Choroid plexus epithelial cell (primary cell): ENCODE measurements at places on chromosomes 5 and 9.

GRCh38 chr9:98329281-98329680 lies 73.8 kb upstream of the TBC1D2 start:
- DNase-seq, result no peak

DNA sequence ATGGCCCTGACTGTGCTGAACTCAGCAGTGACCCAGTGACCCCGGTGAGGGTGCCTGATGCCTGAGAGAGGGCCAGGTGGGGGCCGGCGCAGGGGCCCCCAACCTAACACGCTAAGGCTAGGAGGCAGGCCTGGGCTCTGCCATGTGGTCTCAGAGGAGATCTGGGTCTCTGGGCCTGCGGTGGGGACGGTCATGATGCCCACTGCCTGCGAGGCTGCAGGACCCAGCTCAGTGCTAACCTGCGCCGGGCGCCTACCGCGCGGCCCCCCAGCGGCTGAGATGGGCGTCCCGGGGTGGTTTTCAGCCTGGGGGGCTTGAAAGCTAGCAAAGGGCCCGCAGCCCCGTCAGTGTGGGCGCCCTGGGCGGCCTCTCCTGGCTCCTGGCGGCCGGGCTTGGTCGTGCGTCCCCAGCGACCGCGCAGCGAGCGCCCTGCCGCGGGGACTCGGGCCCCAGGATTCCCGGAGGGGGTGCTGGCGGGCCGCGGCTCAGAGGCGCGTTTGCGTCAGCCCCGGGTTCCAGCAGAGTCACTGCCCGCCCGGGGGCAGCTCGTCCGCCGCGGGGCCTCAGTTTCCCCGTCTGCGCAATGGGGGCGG lies 2.5 kb downstream of the EGFL7 start:
- DNase-seq, result no peak

GRCh38 chr5:72451741-72452505 lies 55.3 kb downstream of the ZNF366 start:
- DNase-seq, result peak; percentile 94

- peak; percentile 57 for DNase-seq
Measured at GRCh38 chr5:133423618-133424282, 188.6 kb downstream of the FSTL4 start.

- no peak for DNase-seq
Measured at GRCh38 chr9:111896942-111897600, 457 bp downstream of the UGCG start.

DNA sequence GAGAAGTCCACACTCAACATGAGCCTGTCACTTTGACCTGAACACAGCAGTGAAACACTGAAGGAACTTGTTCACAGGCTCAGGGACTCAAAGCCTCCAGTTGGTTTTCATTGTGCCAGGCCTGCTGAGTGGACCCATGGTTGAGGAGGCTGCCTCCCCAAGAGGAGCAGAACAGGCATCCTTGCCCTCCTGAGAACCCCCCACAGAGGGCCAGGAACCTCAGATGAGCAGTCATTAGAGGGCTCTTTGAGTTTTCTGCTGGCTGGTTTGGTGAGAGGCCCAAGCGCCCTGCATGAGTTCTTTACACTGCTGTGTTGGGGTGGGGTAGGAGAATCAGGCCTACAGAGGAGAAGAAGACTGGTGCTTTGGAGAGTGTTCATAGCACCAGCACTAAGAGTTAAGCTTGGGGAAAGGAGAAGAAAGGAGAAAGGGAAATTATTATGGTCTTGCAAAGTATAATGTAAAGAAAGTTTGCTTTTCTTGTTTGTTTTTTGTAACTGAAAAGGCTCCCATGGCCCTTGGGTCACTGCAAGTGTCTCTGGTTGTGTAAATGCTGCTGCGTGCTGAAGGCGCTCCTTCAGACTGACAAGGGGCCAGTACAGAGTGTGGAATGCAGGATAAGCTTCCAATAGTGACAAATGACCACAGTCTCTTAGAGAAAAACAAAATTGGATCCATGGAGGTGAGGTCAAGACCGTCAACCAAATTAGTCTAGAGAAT lies 100.2 kb downstream of the PDE8B start:
- no peak for DNase-seq

DNA sequence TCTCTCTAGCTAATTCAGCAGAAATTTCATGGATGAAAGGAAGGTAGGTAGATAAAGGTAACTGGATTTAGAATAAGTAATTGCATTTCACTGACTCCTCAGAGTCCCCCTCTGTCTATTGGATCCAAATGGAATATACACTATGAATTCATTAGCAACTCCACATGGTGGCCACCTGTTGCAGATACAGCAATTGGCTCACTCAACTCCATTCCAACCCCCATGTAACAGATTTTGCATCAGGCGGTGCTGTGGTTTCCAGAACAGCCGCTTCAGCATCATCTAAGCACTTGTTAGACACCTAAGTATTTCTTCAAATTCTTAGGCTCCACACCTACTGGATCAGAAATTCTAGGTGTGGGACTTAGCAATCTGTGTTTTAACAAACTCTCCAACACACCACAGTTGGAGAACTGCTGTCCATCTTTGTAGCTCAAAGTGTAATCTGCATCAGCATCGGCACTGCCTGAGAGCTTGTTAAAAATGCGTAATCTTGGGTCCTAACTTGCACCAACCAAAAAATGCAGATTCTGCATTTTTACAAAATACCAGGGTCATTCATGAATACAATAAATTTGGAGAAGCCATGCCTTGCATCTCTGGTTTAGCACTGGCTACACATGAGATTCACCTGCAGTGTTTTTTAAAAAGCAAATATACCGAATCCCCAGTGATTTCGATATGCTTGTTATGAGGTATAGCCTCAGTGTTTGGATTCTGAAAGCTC lies 413.8 kb upstream of the CD180 start:
- no peak for DNase-seq

- no peak for DNase-seq
Measured at GRCh38 chr9:127977009-127977883, 3.5 kb downstream of the EEIG1 start.
